ENCODE measurements at places on chromosomes 12 and 14.

DNA sequence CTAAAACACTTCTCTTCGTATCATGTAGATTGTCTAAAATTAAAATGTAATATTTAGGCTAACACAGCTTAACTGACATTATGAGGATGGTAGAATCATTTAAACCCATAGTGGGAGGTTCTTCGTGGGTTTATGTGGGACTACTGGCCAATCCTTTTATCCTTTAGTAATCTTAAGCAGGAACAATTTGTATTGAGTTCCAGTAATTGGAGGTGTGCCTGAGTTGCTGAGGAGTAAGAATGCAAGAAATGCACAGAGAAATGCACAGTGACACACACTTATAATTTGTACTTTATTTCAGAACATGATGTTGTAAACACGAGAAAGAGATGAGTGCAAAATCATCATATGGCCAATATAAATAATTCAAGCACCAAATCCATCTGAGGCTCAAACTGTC is 22.3 kb downstream of the OTOGL start:
- DNase-seq: no peak

DNA sequence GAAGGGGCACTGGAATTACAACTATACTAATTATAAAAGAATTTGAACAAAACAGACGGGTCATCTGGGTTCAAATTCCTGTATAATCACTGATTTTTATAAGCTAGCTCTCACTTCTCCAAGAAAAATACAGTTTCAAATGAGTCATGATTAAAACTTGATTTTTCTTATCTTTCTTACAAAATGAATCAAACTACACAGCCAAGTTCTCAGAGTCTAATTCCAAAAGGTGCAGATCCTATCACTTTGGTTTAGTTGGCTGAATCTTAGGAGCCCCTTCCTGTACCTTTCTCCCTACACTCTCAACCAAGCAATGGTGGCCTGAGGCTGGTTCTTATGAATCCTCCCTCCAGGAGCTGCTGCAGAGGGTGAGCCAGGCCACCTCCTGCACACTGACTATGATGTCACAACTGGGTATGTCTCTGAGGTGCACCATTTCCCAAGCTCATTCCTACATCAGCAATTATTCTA is 43.8 kb upstream of the BMP4 start:
- DNase-seq: no peak

DNA sequence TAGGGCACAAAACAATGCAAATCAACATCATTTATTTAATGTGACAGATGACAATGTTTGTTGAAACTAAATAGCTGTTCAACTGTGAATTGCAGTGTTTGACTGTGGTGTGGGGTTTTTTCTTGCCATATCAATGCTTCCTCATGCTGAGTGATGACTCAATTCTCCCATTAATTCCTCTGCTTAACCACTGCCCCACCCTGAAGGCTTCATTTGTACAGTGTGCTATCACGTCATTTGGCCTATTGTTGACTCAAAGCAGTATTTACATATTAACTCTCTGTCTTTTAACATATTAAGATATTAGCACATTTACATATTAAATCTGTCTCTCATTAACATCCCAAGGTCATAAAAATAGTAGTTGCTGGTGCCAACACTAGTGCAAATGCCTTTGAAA is 164.8 kb upstream of the NRXN3 start:
- no peak for DNase-seq

DNA sequence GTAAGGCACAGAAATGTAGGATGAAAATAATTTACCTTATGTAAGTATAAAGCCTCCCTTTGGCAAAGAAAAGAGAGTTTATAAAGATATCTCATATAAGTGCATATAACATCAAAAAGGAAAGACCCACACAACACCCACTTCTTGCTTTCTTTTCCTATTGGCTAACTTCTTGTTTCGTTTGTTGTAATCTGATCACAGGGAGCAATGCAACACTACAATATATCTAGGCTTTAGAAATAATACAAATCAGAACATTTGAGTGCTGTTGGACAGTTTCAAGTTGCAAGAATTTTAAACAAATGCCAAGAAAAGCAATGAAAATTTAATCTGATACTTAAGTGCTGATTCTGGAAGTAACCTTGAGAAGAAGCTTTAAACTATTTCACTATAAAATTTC is 1.3 kb downstream of the FGD6 start:
- DNase-seq: no peak

- DNase-seq: no peak
Measured at GRCh38 chr14:52429451-52429850, 115.3 kb downstream of the PTGER2 start.

DNA sequence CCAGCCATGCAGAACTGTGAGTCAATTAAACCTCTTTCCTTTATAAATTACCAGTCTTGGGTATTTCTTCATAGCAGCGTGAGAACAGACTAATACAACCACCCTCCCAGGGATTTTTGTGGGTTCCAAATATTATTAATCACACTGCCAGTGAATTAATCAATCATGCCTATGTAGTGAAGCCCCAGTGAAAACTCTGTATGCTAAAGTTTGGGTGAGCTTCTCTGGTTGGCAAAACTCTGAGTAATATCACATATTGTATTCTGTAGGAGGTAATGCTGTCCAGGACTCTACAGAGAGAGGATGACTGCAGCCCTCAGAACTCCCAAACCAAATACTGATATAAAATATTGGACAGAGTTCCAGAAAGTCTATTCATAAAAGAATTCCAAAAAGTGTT is 216.9 kb downstream of the RPAP3 start:
- no peak for DNase-seq

DNA sequence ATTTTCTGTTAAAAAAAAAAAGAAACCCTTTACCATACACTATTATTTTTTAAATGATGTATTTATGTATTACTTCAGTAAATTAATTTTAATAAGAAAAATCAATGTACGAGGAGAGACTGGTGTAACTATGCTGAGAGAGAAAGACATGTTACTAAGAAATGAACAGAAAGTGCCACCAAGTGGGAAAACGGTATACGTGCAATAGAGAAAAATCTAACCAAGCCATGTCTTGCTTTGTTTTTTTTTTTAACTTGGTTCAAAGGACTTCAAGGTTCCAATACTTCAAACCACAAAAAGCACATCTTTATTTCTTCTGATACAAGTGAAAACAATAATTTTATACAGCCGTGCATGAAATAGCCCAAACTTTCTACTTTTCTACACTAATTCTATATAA is 22.9 kb downstream of the NDUFA12 start:
- no peak for DNase-seq

DNA sequence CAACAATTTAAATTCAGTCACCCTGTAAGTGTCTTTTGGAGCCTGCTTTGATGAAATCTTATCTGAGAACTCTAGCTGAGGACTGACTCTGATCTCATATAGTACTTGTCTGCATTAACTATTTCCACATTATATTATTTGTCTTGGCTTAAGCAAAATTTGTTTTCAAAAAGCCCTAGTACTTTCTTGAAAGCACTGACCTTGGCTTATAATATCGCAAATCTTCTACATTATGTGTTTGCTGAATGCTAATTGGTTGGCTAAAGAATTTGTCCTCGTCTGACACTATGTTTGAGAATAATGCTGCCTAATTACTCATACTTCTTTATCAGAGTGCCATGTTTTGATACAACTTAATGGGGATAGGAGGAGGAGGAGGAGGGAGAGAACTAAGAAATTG is 46.9 kb upstream of the FLRT2 start:
- no peak for DNase-seq

DNA sequence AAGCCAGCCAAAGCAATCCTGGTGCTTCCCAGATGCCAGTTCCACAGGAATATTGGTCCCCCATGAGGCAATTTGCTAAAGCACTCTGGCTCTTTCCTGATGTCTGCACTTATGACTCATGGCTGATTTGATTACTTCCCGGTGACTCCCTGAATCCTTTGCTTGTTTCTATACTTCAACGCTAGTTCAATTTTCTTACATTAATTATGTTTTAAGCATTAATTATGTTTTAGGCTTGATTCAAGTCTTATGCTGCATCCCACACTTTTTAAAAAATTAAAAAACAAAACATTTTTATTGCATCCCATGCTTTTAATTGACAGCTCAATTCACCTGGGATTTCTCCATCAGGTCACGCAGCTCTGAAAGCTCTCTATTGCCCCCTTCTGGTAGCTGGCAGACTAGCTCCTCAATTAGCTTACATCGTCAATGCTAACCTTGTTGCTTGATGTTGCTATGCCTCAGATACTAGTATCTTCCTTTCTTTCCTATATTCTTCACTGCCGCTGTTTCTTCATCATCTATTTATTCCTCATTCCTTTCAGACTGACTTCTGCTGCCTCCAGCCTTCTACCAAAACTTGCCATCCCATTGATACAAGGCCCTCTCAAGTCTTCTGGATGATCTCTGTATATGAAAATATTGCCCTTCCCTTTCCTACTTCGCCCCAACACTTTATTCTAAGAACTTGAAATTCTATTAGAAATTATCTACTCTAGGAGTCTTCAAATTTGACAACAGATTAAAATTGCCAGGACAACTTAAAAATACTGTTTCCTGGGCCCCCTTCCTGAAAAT is 32.0 kb downstream of the TSHR start:
- peak; percentile 58 for DNase-seq

GRCh38 chr12:83476695-83477690 is 790.3 kb downstream of the TMTC2 start:
- DNase-seq: peak; percentile 26

DNA sequence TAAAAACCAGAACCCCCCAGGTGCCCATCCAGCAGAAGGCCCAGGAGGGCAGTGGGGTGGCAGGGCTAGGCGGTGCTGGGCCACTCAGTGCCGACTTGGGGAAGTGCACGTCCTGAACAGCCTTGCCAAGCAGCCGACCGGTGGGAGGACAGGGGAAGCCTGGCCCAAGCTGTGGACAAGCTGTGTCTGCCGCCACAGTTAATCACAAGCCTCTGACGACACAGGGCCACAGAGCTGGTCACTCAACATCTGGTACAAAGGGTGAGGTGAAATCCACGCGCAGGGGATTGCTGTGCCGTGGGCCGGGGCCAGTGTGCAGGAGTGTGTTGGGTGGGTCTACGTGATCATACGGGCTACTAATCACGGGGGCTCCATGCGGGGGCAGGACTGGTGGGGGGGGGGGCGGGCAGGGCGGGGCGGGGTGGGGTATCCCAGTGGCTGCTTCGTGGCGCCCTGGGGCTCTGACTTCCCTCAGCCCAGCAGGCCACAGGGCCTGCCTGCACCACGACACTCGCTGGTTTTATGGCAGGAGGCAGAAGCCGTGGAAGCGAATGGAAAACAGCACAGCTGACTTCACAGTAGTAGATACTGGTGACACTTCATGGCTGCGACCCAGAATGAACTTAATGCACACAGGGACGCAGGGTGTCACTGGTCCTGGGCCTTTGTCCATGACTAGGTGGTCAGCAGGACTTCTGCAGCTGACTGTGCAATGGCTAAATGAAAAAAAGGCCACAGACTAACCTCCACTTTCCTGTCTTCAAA is 10.2 kb downstream of the AMN start:
- DNase-seq: no peak

- peak; percentile 1 for DNase-seq
Measured at GRCh38 chr12:78759367-78759766, 105.2 kb upstream of the SYT1 start.

DNA sequence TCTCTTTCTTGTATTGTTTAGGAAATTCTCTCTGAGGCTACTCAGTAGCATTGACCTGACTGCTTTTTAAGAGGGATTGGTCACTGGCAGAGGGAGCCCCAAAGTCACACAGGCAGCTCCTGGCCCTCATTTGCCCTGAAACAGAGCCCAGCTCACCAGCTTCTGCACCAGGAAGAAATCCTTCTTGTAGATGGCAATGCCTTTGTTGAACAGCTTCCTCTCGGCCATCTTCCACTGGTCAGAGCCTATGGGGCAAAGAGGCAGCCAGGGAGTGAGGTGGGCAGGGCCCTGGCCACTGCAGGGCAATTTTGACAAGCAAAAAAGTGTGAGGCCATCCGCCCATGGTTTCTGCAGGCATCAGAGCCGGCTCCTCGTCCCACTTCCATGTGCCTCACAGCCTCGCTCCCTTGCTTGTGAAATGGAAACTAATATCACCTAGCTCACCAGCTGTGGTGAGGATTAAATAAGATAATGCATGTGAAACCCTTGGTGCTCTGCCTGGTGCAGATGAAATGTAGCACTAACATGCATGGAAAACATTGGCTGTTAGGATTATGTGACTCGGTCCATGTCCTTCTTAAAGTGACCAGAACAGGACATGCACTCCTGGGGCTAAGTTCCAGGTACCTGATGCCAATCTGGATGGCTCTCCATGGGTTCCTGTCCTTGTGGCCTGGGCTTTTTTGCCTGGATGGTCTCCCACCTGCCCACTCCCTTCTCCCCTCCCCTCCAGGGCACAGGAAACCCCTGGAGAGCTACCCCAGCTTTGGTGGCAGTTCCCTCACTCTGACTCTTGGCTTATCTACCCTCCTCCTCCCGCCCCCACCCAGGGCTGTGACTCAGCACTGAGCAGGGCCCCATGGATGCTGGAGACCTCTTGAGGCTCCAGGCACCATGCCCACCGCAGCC is 11.2 kb upstream of the PNMA1 start:
- no peak for DNase-seq

GRCh38 chr14:70186900-70187451 is 1.8 kb downstream of the SLC8A3 start:
- DNase-seq: no peak

GRCh38 chr14:59308673-59309072 is 120.2 kb downstream of the DAAM1 start:
- no peak for DNase-seq

DNA sequence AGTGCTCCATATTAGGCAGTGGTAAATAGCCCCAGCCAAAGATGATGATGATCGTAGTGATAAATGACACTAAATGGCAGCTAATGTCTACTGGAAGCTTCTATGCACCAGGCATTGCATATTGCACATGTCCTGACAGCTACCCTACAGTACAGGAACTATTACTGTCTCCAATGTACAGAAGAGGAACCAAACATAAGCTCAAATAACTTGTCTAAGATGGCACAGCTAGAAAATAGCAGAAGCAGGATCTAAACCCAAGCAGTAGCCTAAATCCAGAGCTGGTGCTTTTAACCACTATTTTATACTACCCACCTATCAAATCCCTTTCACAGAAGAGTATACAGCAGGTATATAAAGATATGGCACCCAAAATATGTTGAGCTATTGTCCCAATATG is 28.9 kb downstream of the ESR2 start:
- no peak for DNase-seq

- DNase-seq: peak; percentile 84
Measured at GRCh38 chr12:2853626-2854025, 3.2 kb downstream of the TEX52 start.

- no peak for DNase-seq
Measured at GRCh38 chr12:115835445-115835844, 442.0 kb downstream of the MED13L start.

GRCh38 chr14:90551733-90552464 is 155.1 kb downstream of the CALM1 start:
- no peak for DNase-seq

Data from hindlimb muscle (tissue), 1 donor.